ENCODE measurements at places on chromosomes 6 and 20. TPM values are rescaled to one million over a fixed set of nuclear protein-coding genes. Genes with fewer than 3 reads are reported as not detected.

GRCh38 chr6:63730311-63730710 is 94.7 kb downstream of the PHF3 start:
- DNase-seq = no peak

DNA sequence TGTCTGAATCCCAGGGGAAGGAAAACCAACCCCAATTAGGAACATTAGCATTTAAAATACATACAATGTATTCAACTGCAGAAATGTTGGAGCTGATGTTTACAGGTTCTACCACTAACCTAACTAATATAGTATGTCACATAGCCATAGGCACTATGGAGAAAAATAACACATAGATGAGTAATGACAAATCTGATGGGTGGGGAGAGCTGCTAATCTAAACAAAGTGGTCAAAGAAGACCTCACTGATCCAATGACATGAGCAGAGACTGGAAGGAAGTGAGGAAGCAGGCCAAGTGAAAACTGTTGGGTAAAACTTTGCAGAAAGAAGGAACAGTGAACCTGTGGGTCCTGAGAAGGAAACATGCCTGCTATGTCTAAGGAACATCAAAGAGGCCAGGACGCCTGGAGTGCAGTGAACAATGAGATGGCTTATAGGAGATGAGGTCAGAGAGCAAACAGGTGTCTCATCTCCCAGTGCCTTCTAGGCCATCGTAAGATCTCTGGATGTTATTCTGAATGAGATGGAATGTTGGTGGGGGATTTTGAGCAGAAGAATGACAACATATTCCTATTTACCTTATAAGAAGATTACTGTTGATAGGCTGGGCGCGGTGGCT is 135.7 kb downstream of the ALDH8A1 start:
- DNase-seq = no peak

GRCh38 chr6:107542192-107542668 is 52.3 kb downstream of the SOBP start:
- no peak for DNase-seq

FAM229B gene
- 51.5 TPM for polyA plus RNA-seq

DNA sequence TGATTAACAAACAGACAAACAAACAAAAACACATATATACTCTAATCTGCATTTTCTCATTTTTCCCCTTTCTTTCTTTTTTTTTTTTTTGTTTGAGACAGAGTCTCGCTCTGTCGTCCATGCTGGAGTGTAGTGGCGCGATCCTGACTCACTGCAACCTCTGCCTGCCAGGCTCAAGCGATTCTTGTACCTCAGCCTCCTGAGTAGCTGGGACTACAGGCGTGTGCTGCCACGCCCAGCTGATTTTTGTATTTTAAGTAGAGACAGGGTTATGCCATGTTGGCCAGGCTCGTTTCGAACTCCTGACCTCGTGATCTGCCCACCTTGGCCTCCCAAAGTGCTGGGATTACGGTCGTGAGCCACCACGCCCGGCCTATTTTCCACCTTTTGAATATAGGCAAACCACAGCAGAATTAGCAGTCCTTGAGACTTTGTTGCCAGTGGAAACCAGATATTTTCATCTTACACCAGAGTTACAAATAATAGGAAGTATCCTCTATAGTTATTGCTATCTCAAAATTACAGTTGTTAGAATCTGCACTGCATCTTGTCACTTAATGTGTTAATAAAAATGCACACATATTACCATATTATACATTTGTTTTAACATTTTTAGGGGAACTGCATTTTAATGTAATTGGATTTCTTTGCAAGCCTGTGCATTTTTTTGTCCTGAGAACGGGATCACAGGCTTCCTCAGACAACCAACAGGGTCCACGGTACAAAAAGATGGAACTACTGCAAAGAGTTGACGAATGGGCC is 208.2 kb upstream of the ZNF217 start:
- DNase-seq = no peak

DNA sequence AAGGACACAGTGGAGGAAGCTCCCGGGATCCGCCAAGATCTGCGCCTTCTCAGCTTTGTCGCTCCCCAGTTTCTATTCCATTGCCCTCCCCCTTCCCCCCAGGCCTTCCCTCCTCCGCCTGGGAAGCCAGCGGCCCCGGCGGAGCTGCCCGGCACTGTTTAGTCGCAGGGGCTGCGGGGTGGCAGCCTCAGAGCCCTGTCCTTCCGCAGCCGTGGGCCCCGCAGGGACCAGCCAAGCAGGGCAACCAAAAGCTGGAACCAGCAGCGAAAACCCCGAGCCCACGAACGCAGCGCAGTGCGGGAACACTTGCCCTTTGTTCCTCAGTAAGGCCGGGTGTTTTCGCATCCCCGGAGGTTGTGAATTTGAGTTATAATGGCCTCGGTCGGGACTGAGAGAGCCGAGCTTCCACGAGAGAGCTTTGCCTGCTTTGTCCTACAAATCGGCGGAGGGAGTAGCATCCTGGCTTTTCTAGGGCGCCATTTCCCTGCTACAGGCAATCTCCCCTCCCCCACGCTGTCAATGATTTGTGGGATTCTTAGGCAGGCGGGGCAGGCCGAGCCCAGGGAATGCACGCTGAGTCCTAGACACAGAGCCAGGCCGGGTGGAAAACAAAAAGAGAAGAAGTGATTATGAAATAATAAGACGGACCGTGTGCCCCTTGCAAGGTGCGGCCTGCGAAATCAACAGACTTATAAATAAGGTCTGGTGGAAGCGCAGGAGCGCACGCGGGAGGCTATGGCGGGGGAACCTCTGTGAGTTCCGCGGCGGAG is 4.0 kb upstream of the TUBB2B start:
- DNase-seq = peak; percentile 81

GRCh38 chr6:150729188-150729748 is 129.6 kb downstream of the PLEKHG1 start:
- DNase-seq = no peak

Data from cardiac muscle cell (in vitro differentiated cells and primary cell).